Type B pancreatic cell (in vitro differentiated cells): ENCODE measurements at places on chromosomes 2 and 18. TPM values are rescaled to one million over a fixed set of nuclear protein-coding genes. Genes with fewer than 3 reads are reported as not detected.

DNA sequence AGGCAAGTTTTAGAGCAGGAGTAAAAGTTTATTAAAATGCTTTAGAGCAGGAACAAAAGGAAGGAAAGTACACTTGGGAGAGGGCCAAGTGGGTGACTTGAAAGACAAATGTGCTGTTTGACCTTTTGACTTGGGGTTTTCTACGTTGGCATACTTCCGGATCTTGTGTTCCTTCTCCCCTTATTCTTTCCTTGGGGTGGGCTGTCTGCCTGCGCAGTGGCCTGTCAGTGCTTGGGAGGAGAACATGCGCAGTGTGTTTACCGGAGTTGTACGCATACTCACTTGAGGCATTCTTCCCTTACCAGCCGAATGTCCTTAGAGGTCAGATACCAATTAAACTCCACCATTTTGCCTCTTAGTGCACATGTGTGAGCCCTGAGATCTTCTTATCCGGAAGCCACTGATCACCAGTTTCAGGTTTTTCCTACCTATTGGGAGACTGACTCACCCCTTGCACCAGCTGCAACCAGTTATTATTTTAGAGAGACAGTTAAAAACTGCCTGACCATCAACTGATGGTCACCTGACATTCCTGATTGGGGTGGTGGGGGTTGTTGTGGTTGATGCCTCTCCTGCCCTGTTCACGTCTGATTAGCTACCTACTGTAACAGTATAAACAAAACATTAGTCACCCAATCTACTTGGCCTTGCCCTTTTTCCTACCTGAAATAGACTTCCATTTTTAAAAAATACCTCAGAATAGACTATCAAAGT, 67.5 kb downstream of the NYAP2 start:
- peaks cover 18% of the 10 kb centered on the region for H3K4me1 ChIP-seq
- peak overlapping the region; percentile 58 for H3K4me3 ChIP-seq
- H3K36me3 ChIP-seq: no peaks in the 10 kb centered on the region

The HOXD13 gene
- 0.31 and 0.43 TPM in 2 replicates for total RNA-seq

The CHRND gene
- 0.60 TPM in 1 of 2 replicates, not detected in the other for total RNA-seq

The GAL3ST2 gene
- total RNA-seq: 0.19 and 0.29 TPM in 2 replicates
